ENCODE measurements at places on chromosomes 6 and 20. TPM values are rescaled to one million over a fixed set of nuclear protein-coding genes. Genes with fewer than 3 reads are reported as not detected.
A peak's percentile ranks its signal among the peaks of the same experiment; 100 is the strongest.

PSMA7 gene
- total RNA-seq = 389 TPM

- no peak overlapping the region for H3K4me3 ChIP-seq
- no peaks in the 10 kb centered on the region for H3K27me3 ChIP-seq
- no peaks in the 10 kb centered on the region for H3K36me3 ChIP-seq
- H3K27ac ChIP-seq = no peak overlapping the region
- no peaks in the 10 kb centered on the region for H3K4me1 ChIP-seq
These were observed 80.6 kb downstream of the ATG5 start for GRCh38 chr6:106244931-106245330.

- no peak overlapping the region for H3K4me3 ChIP-seq
- H3K4me1 ChIP-seq = peaks cover 22% of the 10 kb centered on the region
- peaks cover 2% of the 10 kb centered on the region for H3K27me3 ChIP-seq
- H3K27ac ChIP-seq = no peak overlapping the region
- DNase-seq = no peak
These were observed 2.1 kb downstream of the MAP3K7 start for GRCh38 chr6:90584636-90585255.

BEND3 gene
- total RNA-seq = 4.8 TPM

DNA sequence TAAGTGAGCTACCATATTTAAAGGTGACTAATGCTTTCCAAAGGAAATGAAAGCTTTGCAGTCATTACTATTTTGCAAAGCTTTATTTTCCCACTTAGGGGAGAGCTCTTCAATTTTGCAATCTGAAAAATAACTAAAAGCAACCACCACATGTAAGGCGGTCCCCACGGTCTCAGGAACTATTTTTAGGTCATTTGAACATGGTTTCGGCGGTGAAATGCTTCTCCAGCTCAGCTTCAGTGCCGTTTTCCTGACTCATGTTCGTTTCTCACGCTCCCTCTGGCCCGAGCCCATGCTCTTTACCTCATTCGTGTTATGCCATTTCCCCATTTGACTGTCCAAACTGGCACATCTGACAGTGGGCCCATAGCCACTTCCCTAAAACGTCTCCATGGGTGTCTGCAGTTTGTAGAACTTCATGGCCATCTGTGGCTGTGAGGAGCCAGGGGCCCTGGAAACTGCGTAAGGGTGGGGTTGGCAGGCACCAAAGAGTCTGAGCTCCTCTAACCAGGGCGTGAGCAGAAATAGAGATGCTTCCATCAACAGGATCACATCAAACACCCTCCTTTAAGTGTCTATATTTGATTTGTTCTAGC lies 46.5 kb downstream of the ADTRP start:
- no peaks in the 10 kb centered on the region for H3K27me3 ChIP-seq
- H3K4me3 ChIP-seq = no peak overlapping the region
- no peak for DNase-seq
- H3K36me3 ChIP-seq = no peaks in the 10 kb centered on the region

DNA sequence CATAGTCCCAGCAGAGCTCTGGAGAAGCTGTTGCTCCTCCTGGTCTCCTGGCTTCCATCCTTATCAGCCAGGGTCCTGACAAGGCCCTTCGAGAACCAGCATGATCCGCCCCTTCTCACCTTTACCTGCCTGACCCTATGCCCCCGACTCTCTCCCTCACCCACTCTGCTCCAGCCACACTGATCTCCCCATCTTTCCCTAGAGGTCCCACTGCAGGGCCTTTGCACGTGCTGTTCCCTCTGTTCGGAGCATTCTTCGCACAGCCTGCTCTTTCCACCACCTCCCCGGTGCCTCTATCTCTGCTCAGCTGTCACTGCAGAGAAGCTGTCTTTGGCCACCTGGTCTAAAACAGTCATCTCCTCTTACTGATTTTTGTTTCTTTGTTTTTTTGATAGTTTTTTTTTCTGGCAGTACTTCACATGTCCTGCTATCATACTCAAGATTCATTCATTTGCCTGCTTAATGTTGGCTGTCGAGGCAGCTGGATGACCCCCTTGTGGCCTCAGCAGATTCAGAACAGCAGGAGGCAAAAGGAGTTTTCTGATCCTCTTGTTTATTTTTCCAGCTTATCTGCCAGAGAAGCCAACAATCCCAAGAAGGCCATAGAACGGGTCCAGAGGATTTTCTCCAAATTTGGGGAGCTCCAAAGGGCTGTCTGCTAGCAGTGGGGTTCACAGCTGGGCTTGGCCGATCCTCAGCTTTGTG lies 1.6 kb upstream of the PTGIS start:
- peaks cover 19% of the 10 kb centered on the region for H3K4me1 ChIP-seq
- H3K27me3 ChIP-seq = no peaks in the 10 kb centered on the region
- H3K4me3 ChIP-seq = no peak overlapping the region
- no peaks in the 10 kb centered on the region for H3K36me3 ChIP-seq
- no peak for DNase-seq
- H3K27ac ChIP-seq = no peak overlapping the region

IRF4 gene
- not detected for total RNA-seq

RAMACL gene
- 4.0 TPM for total RNA-seq

GHRH gene
- total RNA-seq = not detected

DNA sequence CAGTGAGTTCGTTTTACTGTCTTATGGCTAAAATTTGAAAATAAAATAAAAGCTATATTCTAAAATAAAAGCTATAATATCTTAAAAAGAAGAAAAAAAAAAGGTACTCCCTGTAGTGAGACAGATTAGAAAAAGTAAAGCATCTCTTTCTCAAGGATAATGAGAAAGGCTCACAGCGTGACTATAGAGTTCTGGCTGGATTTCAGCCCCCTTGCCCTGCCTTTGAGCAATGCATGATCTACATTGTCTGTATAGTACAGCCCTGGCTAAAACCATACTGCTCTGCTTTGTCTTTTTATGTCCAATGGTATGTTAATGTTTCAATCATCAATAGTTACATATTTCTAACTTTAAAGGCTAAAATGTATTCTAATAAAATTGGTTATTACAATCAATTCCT lies 91.2 kb downstream of the PRSS35 start:
- no peaks in the 10 kb centered on the region for H3K4me1 ChIP-seq
- H3K27me3 ChIP-seq = no peaks in the 10 kb centered on the region
- no peak for DNase-seq
- no peak overlapping the region for H3K4me3 ChIP-seq

DNA sequence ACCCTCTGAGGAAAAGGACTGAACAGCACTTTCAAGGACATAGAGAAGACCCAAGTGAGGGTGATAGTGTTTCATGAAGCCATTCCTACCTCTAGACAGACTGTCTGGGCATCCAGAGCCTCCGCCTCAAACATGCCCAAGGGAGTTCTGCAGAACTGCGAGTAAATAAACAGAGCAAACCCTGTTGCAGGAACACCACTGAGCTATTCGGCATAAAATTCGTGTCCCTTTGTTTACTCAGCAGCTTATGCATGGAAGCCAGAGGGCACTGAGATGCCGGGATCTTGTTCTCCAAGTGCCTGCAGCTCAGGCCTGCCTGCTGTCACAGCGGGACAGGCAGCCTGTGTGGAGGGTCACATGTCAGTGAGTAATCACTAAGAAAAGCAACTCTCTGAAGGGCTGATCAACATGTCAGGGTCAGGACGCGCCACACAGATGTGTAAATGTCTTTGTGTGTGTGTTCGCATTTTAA lies 164.9 kb upstream of the HEY2 start:
- no peaks in the 10 kb centered on the region for H3K36me3 ChIP-seq
- H3K27me3 ChIP-seq = peaks cover 22% of the 10 kb centered on the region
- peaks cover 41% of the 10 kb centered on the region for H3K4me1 ChIP-seq

DNA sequence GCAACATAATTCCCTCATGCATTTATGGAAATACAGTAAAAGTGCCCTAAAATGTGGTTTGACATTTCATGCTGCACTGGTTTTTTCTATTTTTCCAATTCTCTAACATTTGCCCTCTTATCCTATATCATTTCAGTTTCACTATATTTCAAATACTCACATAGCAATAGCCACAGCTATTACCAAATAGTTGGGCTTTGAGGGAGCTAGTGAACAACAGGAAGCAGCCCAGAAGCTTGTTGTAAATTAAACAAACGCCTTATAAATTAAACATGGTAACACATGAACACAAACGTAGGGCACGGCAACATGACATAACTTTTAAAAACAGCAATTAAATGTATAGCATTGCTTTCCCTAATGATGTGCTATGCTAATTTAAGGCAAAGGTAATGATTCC lies 469.0 kb downstream of the CDC5L start:
- no peaks in the 10 kb centered on the region for H3K36me3 ChIP-seq
- H3K27me3 ChIP-seq = no peaks in the 10 kb centered on the region
- no peak overlapping the region for H3K4me3 ChIP-seq
- H3K4me1 ChIP-seq = no peaks in the 10 kb centered on the region
- DNase-seq = no peak
- no peak overlapping the region for H3K27ac ChIP-seq

DNA sequence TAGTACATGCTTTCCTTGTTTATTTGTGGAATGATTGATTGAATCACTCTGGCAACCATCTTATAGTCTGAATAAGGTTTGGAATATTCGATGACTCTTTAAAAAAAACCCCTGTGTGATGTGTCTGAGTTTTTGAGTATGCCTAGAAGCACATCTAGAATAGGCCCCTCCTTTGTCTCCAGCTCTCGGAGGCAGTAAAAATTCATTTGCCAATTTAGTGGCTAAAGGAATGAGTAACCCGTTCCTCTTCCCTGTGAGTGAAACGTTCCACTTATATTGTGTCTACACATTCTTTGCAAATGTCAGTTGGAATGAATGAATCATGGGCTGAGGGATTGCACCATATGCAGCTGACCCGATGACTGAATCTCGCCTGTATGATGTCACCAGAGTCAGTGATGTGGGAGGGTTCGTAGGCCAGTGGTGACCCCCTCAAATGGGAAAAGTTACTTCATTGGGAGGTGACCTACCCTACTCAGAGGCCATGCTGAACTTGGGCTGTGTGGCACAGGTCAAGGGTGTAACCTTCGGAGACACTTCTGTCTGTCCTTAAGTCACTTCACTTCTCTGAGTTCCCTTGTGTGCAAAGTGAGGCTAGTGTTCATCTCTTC lies 21.6 kb downstream of the MOCS3 start:
- H3K27me3 ChIP-seq = peaks cover 2% of the 10 kb centered on the region
- no peaks in the 10 kb centered on the region for H3K36me3 ChIP-seq
- no peaks in the 10 kb centered on the region for H3K4me1 ChIP-seq
- DNase-seq = peak; percentile 48

DNA sequence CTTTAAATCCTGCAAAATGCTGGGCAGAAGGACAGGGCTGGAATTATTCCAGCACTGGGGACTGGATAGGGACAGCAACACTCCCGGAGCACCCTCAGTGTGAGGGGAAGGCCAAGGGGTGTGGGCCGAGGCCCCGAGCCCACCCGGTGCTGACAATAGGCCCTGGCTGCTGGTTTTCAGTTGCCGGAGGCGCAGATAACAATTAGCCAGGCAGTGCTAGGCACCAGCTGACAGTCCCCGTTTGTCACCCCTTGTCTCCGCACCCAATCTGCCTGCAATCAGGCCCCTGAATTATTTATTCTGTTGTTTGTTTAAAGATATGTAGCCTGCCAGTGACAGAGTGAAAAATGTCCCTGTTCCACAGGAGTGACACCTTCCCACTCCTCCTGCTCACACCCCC lies 120.0 kb downstream of the GRM4 start:
- H3K27me3 ChIP-seq = no peaks in the 10 kb centered on the region
- no peak overlapping the region for H3K4me3 ChIP-seq
- H3K4me1 ChIP-seq = no peaks in the 10 kb centered on the region
- H3K36me3 ChIP-seq = no peaks in the 10 kb centered on the region

DNA sequence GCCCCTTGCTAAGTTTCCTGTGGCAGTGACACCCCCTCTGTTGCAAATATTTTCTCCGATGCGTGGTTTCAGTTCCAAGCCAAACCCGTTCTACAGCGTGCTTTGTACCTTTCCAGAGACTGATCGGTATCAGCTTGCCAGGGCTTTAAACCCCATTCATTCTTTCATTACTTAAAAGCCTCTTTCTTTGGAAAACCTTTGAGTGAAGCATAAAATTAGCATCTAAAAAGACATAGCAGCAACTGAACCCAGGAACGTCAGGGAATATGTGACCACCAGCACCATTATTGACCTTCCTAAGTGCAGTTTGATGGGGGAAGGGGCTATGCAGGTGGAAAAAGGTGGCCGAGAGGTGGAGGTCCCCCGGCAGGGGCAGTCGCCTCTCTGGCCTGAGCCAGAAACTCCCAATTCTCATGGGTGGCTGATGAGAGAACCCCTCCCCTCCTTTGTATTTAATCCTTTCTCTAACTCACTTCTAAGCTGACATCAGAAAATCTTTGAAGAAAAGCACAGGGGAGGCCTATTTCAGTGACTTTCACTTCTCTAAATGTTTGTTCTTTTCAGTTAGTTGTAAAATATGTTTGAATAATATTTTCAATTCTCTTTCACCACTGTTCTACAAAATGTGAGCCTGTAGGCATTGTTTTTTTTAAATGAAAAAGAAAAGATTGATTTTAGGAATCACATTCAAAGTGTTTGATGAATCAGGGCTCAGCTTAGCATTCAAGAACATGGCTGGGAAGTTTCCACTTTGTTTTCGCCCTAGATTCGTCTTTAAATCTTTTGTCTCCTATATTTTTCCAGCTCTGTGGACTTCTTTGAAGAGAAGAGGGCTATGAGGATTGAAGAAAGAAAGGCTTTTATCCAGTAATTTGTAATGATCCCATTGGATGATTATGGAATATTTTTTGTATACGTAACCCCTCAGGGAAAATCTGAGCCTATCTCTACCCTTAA lies 89.2 kb downstream of the RSPH3 start:
- H3K4me3 ChIP-seq = no peak overlapping the region
- H3K27me3 ChIP-seq = peaks cover 8% of the 10 kb centered on the region
- H3K36me3 ChIP-seq = no peaks in the 10 kb centered on the region

DNA sequence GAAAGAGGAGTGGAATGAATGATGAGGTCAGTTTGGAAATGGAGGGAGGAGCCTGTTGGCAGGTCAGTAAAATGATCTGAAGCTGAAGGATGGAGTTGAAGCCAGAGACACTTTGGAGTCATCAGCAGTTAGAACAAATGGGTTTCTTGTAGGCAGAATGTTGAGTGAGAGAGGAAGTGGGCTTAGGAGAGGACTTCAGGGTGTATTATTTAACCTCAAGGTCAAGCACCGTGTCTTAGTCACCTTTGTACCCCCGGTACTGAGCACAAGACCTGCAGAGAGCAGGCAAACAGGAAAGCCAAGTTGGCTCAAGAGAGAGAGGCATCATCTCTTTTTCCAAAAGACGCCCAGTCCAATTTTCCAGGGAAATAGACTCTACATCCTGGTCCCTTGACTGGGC lies 23.3 kb downstream of the C20orf173 start:
- H3K4me3 ChIP-seq = no peak overlapping the region
- no peaks in the 10 kb centered on the region for H3K4me1 ChIP-seq
- no peaks in the 10 kb centered on the region for H3K27me3 ChIP-seq
- H3K27ac ChIP-seq = no peak overlapping the region

DNA sequence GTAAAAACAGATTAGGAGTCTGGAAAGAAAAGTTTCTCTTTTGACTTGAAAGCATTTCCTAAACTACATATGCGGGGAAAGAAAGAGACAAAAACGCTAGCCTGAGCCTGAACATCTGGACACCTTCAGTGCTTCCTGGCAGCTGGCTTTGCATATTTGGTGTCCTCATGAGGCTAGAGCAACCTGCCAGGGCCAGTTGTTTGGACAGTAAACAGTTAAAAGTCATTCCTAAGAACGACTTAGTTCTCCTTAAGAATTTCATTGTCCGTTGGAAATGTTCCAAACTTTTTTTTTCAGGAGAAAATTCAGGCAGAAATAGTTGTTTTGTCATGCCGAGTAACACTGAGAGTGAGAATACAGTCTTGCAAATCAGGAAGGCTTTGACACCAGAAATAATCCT lies 199.8 kb downstream of the SMOC2 start:
- H3K4me1 ChIP-seq = no peaks in the 10 kb centered on the region
- H3K4me3 ChIP-seq = no peak overlapping the region
- no peaks in the 10 kb centered on the region for H3K27me3 ChIP-seq
- no peaks in the 10 kb centered on the region for H3K36me3 ChIP-seq

GRCh38 chr6:70124882-70125545 lies 177.9 kb downstream of the COL9A1 start:
- H3K27ac ChIP-seq = no peak overlapping the region
- no peaks in the 10 kb centered on the region for H3K4me1 ChIP-seq
- H3K4me3 ChIP-seq = no peak overlapping the region
- no peaks in the 10 kb centered on the region for H3K36me3 ChIP-seq
- no peak for DNase-seq
